ENCODE measurements at places on chromosomes 1 and 21.

DNA sequence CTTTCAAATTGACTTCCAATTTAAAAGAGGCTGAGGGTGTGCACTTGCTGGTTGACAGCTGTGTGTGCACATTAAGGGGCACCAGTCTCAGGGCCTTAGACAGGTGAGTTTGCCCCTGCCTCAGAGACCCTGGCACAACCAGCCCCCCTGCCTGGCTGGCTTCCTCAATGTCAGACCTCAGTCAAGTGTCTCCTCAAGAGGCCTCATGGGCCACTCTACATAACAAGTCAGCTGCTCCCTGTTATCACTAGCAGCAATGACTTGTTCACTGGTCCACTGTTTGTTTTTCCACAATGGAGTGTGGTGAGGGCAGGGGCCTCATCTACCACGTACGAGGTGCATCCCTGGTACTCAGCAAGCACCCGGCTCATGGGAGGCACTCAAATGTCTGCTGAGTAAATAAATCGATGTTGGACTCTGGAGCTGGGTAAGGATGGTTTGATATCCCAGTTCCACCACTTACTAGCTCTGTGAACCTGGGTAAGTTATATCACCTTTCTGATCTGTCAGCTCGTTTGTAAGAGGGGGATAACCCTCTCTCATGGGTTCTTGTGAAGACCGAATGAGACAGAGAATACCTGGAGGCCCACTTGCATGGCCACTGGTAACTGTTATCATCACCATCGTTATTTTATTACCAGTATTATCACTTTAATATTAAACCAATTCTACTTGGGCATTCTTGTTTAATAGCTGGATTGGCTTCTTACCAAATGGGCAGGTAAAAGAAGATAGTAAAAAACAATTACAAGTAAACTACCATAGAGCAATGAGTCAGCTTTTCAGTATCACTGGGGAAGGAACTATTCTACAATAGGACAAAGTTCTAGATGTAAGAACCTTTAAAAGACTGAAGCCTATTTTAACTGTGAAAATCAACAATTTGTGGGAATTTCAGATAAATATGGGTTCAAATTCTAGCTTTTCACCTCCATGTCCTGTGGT, 64.6 kb downstream of the SLC66A1 start:
- no peak for DNase-seq

DNA sequence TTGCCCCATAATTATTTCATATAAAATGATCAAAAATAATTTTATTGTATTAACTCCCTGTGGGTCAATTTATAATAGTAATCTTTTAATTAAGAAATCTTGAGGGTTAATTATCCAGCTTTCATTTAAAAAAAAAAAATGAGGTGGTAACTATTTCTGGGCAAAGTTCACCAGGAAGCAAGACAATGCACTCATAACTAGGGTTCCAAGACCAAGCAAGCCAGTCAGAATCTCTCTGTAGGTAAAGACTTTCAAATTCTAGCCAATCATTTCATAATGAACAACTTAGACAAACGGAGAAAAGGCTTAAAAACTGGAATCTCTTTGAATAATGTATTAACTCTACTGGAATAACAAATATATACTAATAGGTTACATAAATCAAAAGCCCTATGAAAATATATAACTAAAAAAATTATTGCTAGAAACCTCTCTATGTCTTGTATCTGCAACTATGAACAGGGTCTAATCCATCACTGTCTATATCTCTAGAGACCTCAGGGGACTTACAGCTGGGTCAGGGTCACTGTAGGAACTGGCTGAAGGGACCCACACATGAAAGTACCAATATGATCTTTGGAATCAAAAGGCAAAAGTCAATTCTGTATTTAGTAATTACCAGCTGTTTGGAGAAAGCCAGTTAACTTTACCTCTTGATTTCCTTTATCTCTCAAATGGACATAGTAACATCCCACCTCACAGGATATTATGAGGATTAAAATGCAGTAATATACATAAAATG, 43.3 kb downstream of the APP start:
- no peak for DNase-seq

- no peak for DNase-seq
Observed at GRCh38 chr1:9263984-9264872, 28.5 kb upstream of the SPSB1 start.

DNA sequence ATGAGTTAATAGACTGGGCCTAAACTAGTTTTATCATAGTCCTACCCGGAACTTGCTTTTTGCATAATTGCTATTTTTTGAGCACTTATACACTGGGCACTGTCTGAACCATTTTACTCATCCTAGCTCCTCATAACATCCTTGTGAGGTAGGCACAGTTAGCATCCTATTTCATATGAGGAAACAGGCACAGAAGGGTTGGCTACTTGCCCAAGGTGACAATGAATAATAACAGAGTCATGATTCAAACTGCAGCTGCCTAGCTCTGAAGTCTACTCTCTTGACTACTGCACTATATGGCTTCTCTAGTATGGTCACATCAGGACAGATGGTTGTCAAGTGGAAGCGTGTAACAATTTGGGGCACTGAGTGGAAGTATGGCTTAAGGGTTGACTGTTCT, 18.2 kb upstream of the RC3H1 start:
- peak; percentile 57 for DNase-seq

GRCh38 chr1:57296726-57297250, 127.1 kb downstream of the DAB1 start:
- no peak for DNase-seq

DNA sequence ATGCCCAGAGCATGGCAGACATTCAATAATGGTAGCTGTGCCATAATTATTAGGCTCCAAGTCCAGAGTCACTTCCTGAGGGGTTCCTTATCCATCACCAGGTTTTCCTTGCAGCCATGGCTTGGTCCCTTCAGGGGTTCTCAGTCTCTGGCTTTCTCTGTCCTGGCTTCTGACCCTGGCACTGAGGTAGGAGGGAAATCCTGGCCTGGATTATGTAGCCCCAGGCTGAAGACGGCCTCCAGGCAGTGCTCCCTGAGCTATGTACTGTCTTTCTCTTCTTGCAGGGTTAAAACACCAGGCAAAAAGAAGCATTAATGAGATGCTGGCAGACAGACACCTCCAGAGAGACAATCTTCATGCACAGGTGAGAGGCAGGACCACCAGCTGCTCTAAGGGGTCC, 9.5 kb upstream of the PADI3 start:
- peak; percentile 95 for DNase-seq

- peak; percentile 50 for DNase-seq
Observed at GRCh38 chr1:220184506-220184905, 87.7 kb downstream of the RAB3GAP2 start.

DNA sequence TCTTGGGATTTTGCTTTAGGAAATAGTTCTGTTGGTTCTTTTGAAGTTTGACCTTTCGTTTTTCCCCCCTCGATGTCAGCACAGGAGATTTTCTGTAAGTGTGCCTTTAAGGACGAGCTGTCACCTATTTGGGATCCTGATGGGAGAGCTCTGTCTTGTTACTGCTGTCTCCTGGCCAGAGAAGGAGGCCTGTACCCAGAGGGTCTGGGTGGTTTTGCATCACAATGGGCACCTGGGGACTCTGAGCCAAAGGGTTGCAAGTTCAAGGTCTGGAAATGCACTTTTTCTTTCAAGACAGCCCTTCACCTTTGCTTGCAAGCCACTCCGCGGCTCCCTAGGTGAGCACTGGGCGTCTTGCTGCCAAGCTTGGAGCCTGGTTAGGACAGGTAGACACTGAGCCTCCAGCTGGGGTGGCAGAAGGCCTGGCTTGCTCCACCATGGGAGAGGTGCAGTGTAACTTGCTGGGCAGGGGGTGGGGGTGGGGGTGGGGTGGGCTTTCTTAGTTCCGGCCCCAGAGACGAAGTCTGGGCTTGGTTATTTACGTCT, 2.9 kb downstream of the AJAP1 start:
- no peak for DNase-seq

DNA sequence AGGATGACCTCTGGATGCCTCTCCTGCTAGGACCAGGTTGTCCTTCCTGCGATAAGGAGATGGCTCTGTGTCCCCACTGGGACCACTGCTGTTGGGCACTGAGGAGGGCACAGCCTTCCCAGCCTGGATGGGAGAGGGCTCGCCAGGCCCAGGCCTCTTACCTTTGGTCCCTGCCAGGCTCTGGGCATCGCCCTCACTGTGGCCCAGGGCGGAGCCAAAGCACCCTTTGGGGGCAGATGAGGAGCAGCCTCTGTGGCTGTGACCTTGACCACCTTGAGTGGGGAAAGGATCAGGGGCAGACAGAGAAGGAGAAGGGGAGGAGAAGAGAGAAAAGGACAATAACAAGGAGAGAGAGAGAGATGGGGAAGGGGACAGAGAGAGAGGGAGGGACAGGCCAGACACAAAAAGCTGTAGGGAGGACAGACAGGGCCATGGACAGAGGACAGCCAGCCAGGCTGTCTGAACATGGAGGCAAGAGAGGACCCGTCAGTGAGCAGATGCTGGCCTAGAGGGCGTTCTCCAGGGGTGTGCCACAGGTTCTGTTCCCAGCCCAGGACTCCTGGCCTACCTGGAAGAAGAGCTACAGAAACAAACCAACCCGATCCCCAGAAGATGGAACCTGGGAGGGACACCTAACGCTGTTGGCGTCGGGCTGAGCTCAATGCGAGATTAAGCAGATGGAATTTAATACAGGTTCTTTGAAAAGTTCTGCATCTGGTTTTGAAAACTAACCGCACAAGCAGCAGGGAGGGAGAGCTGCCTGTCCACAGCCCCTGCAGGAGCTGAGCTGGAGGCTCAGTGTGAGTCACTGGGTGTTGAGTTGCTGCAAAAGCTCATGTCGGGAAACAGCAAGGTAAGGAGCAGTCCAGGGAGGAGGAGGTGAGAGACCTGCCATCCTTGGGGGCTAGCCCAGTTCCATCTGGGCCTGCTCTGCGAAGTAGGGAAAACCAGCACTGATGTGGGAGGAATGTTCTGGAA, 262.1 kb downstream of the PTPRU start:
- DNase-seq, result peak; percentile 4

DNA sequence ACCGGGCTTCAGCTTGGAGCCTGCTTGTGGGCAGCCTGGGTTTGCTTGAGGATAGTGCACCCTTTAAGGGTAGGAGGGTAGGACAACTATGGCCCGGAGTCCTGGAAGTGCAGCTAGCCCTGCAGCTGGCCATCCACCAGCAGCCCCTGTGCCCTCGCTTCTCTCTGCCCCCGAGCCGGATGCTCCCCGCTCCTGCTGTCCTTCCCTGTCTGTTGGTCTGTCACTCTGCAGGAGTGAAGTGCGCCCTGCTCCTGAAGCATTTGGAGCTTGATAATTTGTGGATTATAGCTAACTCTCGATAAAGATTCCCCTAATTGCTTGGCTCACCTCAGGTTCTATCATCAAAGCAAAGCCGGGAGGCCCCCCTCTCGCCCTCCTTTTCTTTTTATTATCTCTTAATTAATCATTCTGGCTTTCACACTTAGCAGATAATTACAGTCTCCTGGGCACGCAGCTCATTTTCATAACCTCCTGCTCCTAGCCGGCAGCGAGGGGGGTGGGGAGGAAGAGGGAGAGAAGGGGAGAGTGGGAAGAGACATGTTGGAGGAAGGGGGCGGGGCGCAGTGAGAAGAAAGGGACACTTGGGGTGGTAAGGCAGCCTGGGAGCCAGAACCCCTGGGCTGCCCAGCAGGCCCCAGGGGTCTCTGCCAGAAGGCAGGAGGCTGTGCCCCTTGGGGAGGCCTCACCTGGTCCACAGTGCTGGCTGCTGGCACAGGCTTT, 14.4 kb downstream of the KIRREL1 start:
- no peak for DNase-seq

GRCh38 chr1:234495231-234495990, 16.4 kb upstream of the TARBP1 start:
- peak; percentile 94 for DNase-seq

DNA sequence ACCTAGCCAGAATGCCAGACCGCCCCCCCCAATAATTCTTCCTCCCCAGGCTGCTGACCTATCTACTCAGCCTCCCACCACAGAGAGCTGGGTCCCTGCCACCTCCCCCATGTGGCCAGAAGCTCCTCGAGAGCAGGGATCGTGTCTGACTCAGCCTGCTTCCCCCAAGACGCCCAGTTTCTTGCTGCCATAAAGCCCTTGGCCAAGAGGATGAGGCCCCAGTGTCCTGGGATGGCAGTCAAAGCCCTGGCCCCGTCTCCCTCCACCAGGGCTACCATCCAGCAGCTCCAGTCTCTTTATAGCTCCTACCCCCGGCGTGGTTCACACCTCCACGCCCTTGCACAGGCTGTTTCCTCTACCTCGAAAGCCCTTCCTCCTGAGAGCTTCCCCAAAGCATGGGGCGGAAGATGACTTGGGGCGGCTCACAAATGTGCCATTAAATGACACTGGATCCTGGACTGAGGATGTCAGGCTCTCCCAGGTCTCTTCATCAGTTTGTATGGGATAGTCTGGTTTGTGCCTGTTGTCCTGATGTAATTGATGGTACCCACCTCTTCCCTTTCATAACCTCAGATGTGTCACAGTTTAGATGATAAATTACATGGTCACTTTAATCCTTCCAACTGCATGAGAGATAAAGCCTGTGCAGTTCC, 13.2 kb downstream of the ADGRB2 start:
- peak; percentile 68 for DNase-seq

DNA sequence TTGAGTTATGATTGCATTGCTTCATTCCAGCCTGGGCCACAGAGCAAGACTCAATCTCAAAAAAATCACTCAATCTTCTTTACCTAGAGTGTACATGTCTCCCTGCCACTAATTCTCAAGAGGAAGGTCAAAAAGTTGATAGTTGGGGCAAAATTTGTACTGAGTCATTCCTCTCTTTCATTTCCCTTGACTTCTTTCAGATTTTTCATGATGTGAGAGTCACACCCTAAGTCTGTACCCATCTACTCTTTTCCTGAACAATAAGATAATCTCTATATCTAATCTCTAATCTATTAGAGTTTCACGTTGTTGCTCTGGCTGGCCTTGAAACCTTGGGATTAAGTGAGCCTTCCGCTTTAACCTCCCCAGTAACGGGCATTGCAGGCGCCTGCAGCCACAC, 1.1 kb upstream of the BRDT start:
- DNase-seq, result no peak

DNA sequence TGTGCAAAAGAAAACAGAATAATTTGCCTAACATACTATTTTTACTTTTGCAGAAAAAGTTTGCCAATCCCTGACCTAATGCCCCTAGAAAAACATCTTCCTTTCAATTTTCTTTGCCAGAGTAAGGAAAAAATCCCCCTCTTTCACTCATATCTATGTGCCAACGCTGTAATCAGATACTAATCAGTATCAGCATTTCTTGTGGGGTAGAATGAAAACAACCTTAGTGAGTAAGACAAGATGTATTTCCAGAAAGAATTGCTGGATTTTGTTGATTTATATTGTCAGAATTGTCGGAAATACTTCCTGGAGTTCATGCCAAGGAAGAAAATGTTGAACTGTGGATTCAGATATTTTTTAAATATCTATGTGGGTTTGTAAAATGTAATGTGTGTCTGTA, 1893.8 kb downstream of the NCAM2 start:
- DNase-seq, result no peak

DNA sequence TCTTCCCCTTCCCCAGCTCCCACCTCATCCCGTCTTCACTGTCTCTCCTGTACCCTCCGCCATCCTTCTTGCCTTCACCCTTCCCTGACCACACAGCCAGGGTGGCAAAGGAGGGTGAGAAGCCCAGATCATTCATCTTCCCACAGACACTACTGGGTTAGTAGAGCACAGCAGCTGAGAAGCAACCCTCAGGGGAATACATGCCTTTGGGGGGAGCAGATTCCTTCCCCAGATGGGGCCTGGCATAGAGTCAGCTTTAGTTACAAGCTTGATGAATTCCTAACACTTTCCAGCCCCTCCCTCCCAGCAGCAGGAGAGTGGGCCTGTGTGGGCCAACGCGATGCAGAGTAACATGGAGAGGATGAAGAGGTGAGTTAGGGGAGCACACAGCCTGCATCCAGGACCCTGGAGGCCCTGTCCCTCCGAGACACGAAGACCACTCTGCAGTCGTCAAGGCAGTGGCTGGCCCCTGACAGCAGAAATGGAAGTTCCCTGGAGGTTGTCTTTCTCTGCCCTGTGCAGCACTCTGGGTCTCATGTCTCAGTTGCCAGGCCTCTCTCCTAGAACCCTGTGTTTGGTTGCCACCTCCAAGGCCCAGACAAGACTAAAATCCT, 8.8 kb upstream of the BTG2 start:
- peak; percentile 95 for DNase-seq
